ENCODE measurements at places on chromosomes 5 and 9.

DNA sequence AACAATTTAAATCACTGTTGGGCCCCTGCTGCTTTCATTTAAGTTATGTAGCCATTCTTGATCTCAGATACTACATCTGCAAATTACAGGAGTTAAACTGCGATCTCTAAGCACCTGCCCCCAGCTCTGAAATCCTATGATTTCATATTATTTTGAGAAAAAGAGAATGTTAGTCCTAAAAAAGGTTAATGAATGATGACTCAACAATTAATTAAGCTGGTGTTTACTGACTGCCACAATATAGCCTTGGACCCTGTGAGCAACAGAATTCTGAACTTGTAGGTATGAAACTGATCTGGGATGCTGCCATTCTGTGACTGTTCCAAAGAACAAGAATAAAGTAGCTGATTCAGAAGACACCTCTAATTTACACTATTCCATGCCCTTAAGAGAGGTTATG, 124.4 kb upstream of the FBXL7 start:
- no peak for DNase-seq

- DNase-seq: no peak
Measured at GRCh38 chr5:143183989-143184388, 219.5 kb downstream of the NR3C1 start.

- no peak for DNase-seq
Measured at GRCh38 chr5:142644640-142645361, 41.1 kb downstream of the FGF1 start.

- peak; percentile 61 for DNase-seq
Measured at GRCh38 chr9:133873461-133873891, 118.6 kb downstream of the VAV2 start.

DNA sequence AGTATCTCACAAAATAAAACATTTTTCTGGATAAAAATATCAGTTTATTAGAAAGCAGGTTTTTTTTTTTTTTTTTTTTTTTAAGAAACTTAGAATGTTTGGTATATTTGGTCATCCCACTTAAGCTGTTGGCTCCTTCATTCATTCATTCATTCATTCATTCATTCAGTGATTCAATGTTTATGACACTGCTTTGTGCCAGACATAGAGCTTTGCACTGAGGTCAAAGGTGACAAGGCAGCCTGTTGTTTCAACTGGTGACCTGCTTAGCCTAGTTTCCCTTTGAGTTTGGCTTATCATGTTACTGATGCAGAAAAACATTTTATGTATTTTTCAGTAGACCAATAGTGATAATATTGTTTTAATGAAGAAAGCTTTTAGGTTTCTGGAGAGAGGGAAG, 23.5 kb downstream of the CPEB4 start:
- no peak for DNase-seq

GRCh38 chr5:72245546-72245945, 74.5 kb downstream of the MRPS27 start:
- no peak for DNase-seq

DNA sequence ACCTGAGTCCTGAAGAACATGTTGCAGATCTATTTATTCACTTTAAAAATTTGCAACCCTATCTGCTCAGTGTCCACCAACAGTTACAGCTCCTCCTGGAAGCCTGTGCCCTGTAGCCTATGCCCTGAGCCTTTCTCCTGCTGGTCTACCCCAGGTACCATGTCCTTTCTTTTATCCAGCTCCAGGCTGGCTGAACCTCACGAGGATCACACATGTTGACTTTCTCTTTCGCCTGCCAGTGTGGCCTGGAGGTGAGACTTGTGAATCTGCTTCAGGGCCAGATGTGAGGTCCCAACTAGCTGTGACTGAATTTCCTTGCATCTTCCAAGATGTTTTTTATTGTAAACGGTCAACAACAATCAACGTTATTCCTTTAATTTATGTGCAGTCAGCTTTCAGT, 70.7 kb downstream of the GDNF start:
- no peak for DNase-seq

GRCh38 chr5:128062172-128062746, 21.3 kb upstream of the SLC12A2 start:
- DNase-seq: no peak

GRCh38 chr5:135606431-135606830, 27.6 kb upstream of the CXCL14 start:
- no peak for DNase-seq

- no peak for DNase-seq
Measured at GRCh38 chr9:8651070-8651845, 851.7 kb upstream of the DMAC1 start.

- DNase-seq: peak; percentile 47
Measured at GRCh38 chr5:5542654-5543053, 120.2 kb downstream of the ICE1 start.

- no peak for DNase-seq
Measured at GRCh38 chr9:7336356-7337065, 463.1 kb downstream of the DMAC1 start.

GRCh38 chr5:68544648-68545552, 329.3 kb downstream of the PIK3R1 start:
- DNase-seq: no peak

DNA sequence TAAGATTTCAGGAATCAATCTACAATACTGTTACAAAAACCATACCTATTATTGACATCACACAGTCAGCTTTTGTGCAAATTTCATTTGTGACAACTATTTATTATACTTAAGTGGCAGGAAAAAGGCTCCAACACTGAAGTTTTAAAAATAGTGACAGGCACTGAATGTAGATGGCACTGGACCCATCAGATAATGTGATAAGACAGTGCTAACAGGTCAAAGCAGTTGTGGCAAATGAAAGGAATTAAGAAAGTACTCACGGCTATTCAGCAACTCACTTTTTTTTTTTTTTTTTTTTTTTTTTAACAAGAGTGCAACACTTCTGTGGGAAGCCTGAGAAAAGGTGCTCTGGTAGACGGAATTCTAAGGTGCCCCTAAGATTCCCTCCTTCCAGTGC, 115.0 kb upstream of the MEF2C start:
- DNase-seq: no peak

GRCh38 chr5:87560528-87560927, 147.8 kb upstream of the CCNH start:
- no peak for DNase-seq

DNA sequence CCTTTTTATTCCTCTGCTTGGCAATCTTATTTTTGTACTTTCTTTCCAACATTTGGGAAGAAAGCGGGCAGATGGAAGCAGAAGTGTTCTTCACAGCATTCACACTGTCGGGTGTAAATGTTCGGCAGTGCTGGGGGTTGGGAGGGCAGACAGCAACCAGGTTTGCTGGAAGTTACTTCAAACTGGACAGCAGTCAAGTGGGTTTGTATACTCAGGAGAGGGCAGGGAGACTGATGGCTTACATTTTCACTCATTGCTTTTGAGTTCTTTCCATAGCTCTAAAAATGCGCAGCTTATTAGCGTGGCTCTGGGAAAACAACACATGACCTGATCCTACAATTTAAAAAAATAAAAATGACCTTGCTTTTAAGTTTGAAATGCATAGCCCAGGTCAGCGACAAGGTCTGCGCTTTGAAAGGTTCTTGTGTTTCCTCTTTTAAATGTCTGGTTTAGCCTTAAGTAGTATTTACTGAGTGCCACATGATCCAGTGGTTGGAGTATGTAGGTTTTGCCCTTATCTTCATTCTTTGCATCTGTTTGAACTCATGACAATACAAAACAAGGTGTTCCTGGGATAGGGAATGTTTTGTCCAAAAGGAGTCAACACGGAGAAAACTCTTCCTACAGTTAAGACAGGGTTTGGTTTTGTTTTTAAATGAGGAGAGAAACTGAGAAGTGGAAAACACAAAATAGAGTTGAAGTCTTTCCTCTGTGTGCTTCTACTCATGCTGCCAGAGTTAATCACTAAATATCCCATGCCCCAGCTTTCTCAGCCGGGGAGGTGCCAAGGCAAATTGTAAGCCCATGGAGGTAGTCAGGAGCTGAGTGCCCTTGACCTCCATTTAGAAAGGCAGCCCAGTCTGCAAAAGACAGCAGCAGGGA, 132.7 kb upstream of the DMRT1 start:
- DNase-seq: no peak

DNA sequence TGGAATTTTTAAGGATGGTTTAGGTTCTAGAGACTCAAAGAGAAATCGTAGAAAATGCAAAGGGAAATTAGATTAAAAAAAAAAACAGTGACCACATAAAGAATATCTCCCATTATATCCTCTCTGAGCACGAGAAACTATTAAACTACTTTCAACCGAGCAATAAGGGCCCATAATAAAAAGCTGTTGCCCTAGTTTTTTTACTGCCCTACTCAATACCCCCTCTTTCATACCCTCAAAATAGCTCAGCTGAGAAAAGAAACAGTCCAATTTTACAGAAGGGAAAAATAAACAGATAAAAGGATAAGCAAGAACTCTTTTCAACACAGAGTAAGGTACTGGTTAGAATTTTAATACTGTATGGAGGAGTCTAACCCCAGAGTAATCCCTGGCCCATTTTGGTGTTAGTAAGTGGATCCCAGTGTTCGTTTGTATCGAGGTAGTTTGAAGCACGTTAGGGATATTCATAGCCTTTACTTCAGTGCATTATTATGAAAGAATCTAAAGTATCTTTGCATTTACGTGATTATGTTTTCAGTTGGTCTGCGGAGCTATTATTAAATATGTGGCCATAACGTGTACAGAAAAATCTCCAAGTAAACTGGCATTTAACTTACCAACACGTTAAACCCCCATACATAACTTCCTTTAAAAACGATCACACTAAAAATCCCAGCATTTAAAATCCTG, 980 bp upstream of the RHOBTB3 start:
- no peak for DNase-seq

DNA sequence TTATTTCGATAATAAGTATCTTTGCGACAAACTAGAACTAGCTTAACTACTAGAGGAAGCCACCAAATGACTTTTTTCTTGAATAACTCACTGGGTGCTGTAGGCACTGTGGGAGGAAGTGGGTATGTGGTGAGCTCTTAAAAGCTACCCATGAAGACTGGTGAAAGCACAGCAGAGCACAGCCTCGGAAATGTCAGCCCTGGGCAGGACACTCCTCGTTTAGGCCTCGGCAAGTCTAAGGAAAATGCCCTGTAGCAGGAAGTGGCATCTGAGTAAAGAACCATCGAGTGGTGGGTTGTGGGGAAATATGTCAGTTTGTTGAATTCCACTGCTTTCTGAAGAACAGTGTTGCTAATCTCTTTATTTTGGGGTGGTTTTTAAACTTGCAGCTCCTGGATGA, 44.0 kb upstream of the NCS1 start:
- DNase-seq: no peak

GRCh38 chr5:137714946-137715345, 20.9 kb downstream of the KLHL3 start:
- no peak for DNase-seq

- DNase-seq: no peak
Measured at GRCh38 chr5:136066661-136067271, 38.0 kb downstream of the TGFBI start.

- DNase-seq: no peak
Measured at GRCh38 chr9:68905129-68905528, 108.8 kb downstream of the PRKACG start.

DNA sequence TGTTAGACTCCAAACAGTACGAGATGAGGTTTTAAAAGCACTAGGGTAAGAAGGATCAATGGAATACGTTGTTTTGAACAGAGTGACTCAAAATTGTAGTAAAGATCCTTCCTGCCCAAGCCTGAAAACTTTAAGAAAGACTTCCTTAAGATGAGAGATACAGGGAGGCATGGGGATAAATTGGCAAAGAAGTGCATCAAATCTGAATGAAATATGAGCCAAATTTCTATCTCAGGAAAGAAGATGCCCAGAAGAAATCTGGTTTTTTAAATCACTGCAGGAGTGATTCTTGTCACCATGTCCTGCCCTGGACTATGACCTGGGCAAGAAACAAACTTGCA, 14.9 kb downstream of the FCN2 start:
- no peak for DNase-seq

GRCh38 chr5:61232490-61233050, 70.3 kb upstream of the SMIM15 start:
- DNase-seq: no peak
